HuH-7.5 (cell line): ENCODE measurements at places on chromosomes 4 and X.

GRCh38 chr4:140652601-140653000, 83.8 kb upstream of the UCP1 start:
- DNase-seq: no peak

DNA sequence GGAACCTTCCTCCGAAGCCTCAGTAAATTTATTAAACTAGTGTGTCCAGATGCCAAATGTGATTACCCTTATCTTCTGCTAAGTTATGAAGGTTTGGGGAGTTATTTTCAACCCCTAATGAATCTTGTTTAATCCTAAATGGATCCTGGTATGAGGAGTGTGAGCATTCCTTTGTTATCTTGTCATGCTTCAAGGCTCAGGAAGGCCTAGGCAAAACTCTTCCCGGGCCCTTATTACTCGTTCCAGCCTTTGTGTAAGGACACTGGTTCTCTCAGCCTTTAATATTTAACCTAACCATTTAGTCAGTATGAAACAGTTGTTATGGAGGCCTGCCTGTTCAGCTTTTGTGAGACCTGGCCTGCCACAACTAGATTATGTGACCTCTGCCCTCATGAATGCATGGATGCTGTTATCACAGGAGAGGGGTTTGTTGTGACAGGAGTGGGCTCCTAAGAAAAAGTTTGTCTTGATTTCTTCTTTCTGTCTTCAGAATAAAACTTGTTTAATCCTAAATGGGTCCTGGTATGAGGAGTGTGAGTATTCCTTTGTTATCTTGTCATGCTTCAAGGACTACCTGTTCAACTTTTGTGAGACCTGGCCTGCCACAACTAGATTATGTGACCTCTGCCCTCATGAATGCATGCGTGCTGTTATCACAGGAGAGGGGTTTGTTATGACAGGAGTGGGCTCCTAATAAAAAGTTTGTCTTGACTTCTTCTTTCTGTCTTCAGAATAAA, 181.7 kb downstream of the SLC39A8 start:
- DNase-seq: no peak

GRCh38 chrX:23503835-23504539, 163.3 kb upstream of the PRDX4 start:
- DNase-seq: no peak

GRCh38 chrX:72141372-72142004, 9.8 kb upstream of the RTL5 start:
- no peak for DNase-seq

GRCh38 chrX:136750364-136750763, 30.4 kb downstream of the ARHGEF6 start:
- no peak for DNase-seq

DNA sequence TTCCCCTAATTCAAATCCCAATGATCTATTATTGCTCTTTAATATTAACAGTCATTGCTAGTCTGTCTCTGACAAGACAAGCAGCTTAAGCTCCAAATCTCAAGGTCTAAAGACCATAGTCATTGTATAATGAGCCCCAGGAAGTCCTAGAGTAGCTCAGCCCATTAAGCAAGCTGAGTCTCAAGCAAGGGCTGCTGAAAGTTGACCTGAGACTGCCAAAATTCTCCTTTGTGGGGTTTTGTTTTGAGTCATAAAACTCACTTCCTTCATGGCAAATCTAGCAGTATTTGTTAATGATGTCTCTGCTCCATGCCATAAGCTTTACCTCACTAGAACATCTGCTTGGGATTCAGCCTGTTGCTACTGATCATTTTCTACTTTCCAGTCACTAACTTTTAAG, 313.2 kb downstream of the ANTXR2 start:
- DNase-seq: no peak

DNA sequence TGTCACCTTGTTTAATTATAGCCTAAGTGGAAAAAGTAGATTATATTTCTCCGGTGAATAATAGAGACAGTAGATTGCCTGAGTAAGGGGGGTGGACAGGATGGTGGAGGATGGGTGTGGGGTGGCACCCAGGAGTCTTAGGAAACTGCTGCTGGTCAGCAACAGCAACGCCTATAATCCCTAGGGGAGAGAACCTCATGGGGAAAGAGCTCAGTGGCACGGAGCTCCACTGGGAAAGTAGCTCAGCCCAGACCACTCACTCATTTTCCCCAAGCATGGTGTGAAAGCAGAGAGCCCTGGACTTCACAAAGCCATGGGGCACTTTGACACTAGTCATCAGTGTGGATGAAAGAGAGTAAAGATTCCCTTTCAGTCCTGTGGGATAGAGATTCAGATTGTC, 31.1 kb downstream of the METTL14 start:
- DNase-seq: no peak

DNA sequence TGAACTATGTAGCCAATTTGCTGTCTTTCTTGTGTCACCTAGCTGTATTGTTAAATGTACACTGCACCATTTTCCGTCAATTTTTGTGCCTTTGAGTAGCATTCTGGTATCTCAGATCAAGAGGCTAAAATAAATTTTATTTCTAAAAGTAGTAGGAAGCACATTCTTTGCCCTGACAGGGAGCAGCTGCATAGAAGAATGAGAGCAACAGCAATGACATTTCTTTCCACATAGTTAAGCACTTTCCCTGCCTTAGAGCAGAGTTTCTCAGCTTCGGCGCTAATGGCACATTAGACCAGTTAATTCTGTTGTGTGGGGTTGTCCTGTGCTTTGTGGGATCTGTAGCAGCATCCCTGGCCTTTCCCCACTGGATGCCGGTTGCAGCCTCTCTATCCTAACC, 173.9 kb downstream of the CHIC2 start:
- DNase-seq: no peak

DNA sequence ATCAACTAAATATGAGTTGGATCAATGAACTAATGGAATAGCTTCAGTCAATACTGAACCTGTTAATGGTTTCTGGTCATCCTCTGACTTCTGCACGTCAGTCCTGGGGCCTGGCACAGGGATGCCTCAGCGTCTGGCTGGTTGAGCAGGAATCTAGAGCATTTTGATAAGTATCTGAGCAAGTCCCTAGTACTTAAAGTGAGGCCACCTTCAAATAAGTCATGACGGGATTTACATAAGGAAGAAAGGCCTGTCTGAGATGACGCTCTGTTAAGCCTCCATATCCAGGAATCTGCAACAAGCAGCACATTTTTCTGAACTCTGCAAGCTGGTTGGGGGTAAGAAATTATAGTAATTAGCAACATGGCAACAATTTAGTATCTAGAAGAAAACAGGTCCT, 83.2 kb upstream of the TBC1D9 start:
- DNase-seq: no peak

DNA sequence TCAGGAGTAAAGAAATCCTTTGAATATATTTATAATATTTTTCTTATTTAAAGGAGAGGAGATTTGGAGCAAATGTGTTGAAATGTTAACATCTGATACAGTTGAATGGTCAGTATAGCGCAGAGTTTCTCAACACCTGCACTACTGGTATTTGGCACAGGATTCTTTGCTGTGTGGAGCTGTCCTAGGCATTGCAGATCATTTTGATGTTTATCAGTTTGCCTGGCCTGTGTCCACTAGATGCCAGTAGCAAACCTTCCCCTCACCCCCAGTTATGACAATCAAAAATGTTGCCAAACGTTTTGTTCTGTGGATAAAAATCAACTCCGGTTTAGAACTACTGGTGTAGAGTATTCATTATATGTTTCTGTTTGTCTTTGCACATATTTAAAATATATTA, 765.3 kb upstream of the SLIT2 start:
- DNase-seq: no peak

- no peak for DNase-seq
Measured at GRCh38 chrX:115940348-115940747, 230.2 kb upstream of the AGTR2 start.
